ENCODE measurements at places on chromosomes 7 and 10.

- no peak for DNase-seq
These were observed 141.5 kb downstream of the CUBN start for GRCh38 chr10:16987976-16988610.

DNA sequence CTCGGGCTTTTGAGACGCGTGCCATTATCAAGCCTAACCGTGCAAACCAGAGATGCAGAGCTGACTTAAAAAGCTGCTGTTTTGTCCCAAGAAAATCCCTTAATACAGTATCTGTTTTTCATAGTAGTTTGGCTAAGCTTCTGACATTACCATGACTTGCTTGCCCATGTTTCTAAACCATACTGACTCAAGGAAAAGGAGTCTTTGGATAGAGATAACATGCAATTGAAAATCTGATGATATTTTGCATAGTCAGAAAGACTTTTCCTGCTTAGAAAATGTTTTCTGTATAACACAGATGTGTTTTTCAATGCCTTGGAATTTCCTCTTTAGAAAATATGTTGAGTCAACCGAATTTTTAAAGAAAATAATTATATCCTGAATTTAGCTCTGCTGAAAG, 21.5 kb upstream of the AKR1E2 start:
- DNase-seq: no peak

GRCh38 chr10:122689146-122689820, 10.4 kb downstream of the C10orf120 start:
- no peak for DNase-seq

GRCh38 chr10:11993834-11994468, 48.7 kb downstream of the UPF2 start:
- DNase-seq: no peak

Data from NCI-H187 treated with DMSO at 0.1 percent for 48 hours (cell line).